ENCODE measurements at places on chromosomes 2 and 18.

DNA sequence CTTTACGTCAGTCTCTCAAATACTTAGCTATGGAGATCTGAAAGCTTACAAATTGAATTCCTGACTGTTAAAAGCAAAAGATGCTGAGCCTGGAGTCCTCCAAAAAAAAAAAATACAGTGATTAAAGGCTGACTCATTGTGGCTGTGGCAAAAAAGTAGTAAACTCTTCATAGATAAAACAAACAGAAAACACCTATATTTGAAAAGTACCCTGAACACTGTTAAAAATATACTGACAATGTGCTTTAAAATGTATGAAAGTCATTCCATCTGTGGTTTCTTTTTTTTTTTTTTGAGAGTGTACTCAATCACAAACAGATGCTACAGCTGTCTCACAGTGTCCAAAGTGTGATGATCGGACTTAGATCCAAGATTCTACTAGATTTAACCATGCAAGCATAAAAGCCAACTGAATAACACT lies 267.6 kb upstream of the CYP26B1 start:
- DNase-seq: peak; percentile 73

DNA sequence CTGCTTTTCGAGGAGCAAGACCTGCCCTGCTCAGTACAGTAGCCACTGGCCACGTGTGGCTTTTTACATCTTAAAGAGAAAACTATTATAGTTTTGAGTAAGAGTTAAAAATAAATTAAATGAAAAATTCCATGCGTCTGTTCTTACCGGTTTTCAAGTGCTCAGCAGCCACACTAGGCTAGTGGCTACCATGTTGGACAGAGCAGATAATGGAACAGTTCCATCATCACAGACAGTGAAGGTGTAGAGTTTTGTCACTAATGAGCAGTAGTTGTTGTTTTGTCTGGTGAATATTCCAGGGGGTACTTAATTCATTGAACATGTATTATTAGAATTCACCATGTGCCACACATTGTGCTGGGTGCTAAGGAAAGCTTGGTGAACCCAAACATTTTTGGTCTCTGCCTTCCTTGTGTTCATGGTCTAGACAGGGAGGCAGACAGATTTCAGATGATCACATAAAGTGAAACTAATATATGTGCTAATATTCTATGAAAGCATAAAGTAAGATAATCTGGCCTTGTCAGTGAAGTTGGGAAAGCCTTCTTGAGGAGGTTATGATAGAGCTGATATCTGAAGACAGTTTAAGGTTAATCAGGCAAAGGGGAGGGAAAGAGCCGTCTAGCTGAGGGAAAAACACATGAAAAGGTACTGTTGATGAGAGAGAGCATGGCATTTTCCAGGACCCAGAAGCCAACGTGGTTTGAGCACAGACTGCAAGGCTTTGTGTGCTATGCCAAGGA lies 1.4 kb downstream of the ALMS1 start:
- DNase-seq: no peak

DNA sequence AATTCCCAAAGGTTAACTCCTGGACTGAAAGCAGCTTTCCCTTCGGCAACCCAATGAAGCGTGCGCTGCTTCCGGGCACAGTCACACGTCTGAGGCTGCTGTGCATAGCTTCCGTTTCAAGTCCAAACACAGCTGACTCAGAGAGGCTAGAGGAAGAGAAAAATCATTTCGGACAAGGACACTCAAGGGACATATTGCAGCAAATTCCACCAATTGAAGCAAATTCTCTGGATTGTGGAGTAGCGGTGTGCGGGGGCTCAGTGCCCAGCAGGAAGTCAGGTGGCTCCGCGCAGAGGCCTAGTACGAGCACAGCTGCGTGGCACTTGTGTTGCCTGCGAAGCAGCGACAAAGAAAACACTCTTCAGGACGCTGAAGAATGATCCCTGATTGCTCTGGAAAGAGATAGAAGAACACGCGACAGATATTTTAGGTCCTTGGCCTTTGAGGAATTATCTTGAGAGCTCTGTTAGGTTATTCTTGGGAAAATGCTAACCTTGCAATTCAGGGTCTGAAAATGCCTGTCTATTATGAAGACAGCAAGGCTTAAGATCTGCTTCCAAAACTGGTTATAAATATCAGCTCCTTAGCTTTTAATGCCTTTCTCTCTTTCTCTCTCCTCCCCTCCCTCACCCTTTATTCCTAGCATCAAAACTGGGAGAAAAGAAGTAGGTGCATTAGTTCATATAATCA lies 352.6 kb upstream of the DLGAP1 start:
- no peak for DNase-seq

- DNase-seq: no peak
These were observed 12.1 kb upstream of the TTC39C start for GRCh38 chr18:24002479-24002878.

DNA sequence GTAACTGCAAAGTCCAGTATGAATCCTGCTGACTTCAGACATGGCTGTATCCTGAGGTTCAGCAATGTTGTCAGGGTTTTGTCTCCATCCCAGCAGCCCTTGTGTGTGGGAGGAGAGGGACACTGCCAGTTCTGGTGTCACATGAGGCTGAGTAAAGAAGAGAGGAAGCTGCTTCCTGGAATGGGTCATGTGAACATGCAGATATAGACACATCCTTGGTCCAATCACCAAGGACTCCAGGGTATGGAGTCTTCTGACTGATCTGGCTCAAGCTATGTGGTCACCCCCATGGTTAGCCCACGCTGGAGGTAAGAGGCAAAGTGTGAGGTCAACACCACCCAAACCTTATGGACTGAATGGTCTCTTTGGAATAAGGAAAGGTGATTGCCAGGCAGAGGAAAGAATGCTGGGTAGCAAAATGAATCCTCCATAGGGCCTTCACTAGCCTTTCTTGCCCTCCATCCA lies 134.4 kb upstream of the SLC1A4 start:
- no peak for DNase-seq

- no peak for DNase-seq
These were observed 22.4 kb downstream of the CRYGD start for GRCh38 chr2:208101716-208102631.

- no peak for DNase-seq
These were observed 179.6 kb downstream of the ZBTB7C start for GRCh38 chr18:48229552-48229981.

- no peak for DNase-seq
These were observed 517.0 kb downstream of the SLC4A3 start for GRCh38 chr2:220144411-220144810.

DNA sequence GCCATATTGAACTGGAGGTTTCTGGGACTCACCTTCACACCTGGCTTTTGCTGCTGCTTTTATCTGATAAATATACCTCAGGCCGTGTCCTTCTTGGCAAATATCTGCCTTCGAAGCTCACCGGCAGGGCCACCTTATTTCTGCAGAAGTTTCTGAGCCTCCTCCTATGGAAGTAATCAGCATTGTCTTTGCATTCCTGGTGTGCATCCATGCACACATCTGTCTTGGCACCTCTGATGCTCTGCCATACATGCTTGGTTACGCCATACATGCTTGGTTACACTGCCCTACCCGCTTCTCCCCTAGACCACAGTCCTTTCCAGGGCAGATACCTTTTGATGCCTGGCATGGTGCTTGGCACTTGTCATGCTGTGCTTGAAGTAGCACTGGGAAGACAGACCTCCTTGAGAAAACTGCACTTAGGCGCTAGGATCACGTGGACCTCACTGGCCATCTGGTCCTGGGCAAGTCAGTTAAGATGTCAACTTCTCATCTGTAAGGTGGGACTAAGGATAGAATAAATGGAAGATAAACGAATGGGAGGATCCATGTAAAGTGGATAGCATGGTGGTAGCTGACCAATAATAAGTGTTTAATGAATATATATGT lies 66.8 kb downstream of the ZNF236 start:
- DNase-seq: no peak

GRCh38 chr2:119697290-119698020 lies 18.5 kb downstream of the TMEM177 start:
- no peak for DNase-seq

- DNase-seq: no peak
These were observed 17.2 kb downstream of the CERKL start for GRCh38 chr2:181639686-181640085.

DNA sequence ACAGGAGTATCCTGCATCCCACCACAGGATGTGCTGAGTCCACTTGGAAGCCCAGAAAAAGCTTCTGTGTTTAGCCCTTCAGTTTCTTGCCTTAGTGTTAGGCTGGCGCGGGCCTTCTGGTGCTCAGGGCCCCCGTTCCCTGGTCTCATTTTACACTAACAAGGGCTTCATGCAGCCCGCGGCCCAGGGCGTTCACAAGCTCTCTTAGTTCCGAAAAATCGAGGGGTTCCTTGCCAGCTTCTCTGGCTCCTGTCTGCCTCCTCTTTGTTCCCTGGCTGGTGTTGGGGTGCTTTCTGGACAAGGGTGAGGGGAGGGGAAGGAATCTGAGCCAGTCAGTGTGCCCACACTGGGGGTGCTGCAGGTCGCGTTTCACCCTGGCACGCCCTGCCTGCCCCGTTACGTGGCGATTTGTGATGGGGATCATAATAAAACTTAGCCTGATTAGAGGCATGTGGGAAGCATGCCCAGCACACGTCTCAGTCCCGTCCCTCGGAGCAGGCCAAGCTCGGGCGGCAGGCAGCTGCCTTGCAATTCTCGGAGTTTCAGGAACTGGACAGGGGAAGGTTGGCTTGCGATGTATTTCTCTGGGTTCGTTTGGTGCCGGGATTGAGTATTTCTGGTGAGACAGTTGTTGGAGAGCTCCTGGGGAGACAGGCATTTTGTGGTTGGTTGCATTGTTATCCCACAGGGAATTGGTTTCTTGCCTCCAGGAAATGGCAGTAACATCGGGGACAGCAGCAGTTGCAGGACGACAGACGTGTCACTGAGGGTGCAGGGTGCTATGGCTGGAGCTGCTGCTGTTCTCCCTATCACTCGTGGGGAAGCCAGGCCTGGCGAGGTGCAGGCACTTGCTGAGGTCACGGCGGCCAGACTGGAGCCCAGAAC lies 22.9 kb downstream of the SH3BP4 start:
- peak; percentile 47 for DNase-seq

DNA sequence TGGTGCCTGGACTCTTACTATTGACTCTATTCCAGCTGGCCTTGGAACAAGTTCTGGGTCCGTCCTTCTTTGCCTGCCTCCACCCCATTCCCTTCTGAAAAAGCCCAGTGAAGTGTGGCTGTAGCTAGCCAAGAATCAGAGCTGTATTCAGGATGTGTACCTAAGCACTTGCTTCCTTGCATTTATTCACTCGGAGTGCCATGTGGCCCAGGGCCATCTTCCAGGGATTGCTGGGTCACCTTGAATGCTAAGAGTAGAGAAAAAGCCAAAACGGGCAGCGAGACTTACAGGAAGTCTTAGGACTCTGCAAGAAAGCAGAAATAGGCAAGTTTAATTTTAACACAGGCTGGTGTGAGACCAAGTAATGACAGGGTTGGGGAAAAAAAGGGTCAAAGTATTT lies 4.1 kb downstream of the ITGA6 start:
- DNase-seq: no peak

GRCh38 chr2:135744760-135745314 lies 3.2 kb downstream of the UBXN4 start:
- DNase-seq: no peak

GRCh38 chr2:70069049-70069448 lies 18.2 kb upstream of the PCBP1 start:
- DNase-seq: no peak

- DNase-seq: peak; percentile 18
These were observed 27.9 kb downstream of the IWS1 start for GRCh38 chr2:127498386-127498785.

DNA sequence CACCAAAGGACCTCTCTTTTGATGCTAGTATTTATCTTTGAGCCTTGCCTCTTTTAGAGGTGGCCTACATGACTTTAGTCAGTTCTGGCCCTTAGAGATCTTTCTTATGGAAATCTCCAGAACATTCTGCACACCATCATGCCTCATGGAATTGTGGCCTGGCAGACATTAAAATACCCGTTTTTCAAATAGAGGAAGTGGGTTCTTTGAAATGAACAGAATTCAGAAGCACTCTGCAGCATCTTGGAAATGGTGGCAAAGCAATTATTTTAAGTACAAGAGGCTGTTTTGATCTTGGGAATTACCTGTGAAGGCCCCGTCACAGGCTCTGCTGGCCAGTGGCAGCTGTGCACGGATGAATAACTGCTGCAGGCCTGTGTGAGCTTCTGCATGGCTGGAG lies 40.7 kb upstream of the APCDD1 start:
- DNase-seq: no peak

DNA sequence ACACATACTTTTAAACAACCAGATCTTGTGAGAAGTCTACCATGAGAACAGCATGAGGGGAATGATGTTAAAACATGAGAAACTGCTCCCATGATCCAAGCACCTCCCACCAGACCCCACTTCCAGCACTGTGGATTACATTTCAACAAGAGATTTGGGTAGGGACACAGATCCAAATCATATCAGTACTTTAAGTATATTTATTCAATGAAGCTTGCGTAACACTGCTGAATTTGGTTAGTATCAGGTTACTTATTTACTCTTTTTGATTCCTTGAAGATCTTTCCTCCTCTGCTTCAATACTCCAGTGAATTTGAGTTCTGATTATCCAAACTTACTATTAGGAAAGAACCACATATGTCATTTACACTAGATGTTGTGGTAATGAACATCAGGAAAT lies 418.6 kb downstream of the PIK3C3 start:
- no peak for DNase-seq

- no peak for DNase-seq
These were observed 863.3 kb downstream of the CNTNAP5 start for GRCh38 chr2:124888431-124888830.

DNA sequence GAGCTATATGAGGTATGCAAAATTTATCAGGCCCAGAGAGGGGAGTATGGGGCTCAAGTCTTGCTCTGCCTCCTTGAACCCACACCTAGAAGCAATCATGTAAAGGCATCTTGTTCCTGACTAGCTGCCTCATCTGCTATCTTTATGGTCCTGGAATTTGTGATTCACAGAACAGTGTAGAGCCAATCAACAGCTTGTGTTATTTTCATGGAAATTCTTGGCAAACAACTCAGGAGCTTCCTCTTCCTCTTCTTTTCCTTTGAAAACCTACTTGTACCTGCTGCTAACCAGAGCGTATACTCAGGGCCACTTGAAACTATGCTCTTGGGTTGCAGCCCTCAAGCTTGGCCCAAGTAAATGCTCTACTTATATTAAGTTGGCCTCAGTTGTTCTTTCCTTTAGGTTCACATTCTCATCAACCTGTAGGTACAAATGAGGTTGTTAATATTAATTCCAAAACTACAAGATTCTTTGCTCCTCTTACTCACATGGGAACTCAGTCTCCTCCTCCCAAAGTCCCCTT lies 3.5 kb upstream of the NOSTRIN start:
- DNase-seq: no peak

DNA sequence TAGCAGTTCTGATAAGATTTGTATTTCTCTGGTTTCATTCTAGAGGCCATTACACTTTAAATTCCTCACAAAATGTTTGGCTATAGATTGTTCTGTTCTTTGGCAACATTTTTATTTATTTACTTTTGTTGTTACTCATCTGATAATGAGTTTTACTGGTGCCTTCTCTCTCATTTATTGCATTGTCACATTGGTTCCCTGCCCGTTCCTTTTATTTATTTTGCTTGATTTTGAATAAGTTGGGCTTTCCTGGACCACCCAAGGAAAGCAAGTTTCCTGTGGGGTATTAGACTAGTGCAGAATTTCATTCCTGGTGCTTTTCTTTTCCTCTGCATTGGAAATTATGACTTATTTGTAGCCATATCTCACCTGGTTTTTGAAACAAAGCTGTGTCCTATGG lies 232.0 kb downstream of the SOCS6 start:
- no peak for DNase-seq
